Activated CD4-positive, alpha-beta T cell treated with anti-CD3 and anti-CD28 coated beads for 24 hours (primary cell): ENCODE measurements at places on chromosomes 1 and 21.

GRCh38 chr1:212879947-212880690 lies 22.0 kb downstream of the FLVCR1 start:
- DNase-seq: no peak

GRCh38 chr1:185044387-185044786 lies 971 bp upstream of the RNF2 start:
- no peak for DNase-seq

DNA sequence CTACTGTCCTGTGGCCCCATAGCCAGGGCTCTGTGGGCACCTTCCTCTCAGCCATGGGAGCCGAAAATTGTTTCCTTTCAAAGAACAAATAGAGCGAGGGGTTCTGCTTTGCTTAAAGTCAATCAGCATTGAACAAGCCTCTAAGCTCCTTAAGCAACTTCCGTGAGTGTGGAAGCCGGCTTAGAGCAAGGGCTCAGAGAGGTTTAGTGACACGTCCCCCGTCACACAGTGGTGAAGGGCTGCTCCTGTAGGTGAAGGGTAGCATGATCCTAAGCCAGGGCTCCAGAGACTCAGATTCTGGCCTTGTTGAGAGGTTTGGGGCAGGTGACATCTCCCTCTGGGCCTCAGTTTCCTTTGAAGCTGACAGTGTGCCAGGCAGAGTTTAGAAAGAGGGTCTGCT lies 94.0 kb upstream of the WNT4 start:
- DNase-seq: no peak

DNA sequence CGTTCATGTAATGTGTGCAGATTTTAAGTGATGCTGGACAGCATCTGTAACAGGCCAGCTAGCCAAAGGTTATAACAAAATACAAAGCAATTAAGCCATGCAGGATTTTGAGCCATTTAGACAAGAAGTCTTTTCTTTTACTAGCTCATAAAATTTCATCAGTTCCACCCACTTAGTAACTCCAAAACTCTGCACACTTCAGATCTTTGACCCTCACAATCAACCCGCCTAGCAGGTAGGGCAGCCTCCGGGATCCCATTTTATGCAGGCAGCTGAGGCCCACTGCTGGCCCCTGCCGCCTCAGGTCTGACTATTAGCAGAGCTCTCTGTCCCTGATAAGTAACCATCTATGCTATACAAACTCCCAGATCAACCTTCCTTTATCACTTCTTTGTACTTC lies 9.2 kb downstream of the LBR start:
- no peak for DNase-seq

DNA sequence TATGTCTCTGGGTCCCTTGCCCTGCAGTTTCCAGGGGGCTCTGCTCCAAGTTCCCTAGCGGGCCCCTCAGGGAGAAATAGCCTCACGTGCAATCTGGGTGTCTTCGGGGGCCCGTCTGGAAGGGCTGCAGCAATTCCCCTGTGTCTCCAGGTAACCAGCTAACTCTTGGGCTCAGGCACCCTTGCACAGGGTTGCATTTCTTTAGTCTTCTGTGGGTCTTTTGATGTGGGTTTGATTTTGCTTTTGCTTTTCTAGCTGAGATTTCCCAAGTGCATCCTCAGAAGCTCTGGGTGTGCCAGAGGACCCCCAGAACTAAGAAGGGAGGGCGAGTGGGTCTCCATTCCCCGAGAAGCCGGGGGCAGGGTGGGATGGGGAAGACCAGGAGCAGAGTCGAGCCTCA lies 75.7 kb downstream of the SPSB1 start:
- DNase-seq: no peak

GRCh38 chr1:67522001-67522441 lies 91.8 kb upstream of the SERBP1 start:
- no peak for DNase-seq

- DNase-seq: no peak
Measured at GRCh38 chr21:38380481-38381137, 117.7 kb downstream of the ERG start.

- no peak for DNase-seq
Measured at GRCh38 chr1:81287411-81288080, 513.2 kb upstream of the ADGRL2 start.

DNA sequence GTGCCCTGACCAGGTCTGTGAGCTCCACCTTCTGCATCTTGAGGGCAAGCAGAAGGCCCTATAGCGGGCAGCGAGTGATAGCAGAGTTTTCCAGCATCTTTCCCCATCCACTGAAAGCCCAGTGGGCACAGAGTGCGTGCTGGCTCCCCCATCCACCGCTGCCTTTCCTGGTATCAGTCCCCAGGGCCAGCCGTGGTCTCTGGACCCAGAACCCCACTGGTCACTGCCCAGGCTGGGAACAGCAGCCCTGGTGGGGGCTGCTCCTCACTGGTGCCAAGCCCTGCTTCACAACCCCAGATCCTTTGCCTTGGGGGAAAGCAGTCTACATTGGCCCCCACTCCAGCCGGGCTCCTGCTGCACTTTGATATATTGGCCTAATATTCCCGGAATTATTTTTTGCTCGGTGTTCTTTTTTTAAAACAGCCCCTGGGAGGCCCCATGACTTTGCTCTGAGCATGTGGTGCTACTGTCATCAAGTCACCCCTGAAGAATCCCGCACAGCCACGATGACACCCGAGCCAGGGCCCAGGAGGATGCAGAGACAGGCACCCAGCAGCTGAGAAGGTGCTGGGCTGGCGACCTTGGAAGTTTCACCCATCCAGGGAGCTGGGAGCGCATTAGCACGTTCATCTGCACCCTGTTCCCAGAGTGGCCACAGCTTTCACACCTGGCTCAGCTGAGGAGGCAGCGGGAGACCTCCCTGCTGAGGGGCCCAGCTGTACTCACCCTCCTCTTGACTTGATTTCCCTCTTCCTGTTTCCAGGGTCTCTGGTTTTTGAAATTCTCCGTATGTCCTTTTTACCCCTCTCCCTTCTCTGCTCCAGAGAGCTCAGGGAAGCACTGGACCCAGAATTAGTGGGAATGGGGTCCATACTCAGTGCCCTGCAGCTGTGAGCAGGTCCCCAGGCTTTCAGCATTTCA lies 56.9 kb downstream of the KLHDC7A start:
- no peak for DNase-seq
